Calu3 (cell line): ENCODE measurements at places on chromosomes 3 and 15. TPM values are rescaled to one million over a fixed set of nuclear protein-coding genes. Genes with fewer than 3 reads are reported as not detected.

The EIF5A2 gene
- 9.4 and 10.4 TPM in 2 replicates for total RNA-seq

DNA sequence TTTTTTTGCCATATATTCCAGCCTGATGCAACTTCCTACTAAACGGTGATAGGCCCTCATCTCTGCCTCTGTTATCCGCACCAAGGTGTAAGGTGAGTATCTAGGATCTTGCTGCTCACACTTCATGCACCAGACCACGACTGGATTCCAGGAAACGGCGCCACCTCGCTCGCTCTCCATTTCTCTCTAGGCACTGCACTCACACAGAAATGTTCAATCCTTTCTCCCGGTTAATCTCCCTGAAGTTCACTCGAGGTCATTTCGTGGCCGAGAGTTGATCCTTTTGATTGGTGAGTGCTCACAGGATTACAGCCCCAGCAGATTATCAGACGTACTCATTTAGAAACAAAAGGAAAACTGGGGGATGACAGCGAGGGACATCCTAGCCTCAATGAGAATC lies 28.1 kb downstream of the MCF2L2 start:
- no peak overlapping the region for H3K4me3 ChIP-seq
- no peak for DNase-seq
- H3K4me1 ChIP-seq: no peaks in the 10 kb centered on the region
- H3K36me3 ChIP-seq: no peaks in the 10 kb centered on the region

DNA sequence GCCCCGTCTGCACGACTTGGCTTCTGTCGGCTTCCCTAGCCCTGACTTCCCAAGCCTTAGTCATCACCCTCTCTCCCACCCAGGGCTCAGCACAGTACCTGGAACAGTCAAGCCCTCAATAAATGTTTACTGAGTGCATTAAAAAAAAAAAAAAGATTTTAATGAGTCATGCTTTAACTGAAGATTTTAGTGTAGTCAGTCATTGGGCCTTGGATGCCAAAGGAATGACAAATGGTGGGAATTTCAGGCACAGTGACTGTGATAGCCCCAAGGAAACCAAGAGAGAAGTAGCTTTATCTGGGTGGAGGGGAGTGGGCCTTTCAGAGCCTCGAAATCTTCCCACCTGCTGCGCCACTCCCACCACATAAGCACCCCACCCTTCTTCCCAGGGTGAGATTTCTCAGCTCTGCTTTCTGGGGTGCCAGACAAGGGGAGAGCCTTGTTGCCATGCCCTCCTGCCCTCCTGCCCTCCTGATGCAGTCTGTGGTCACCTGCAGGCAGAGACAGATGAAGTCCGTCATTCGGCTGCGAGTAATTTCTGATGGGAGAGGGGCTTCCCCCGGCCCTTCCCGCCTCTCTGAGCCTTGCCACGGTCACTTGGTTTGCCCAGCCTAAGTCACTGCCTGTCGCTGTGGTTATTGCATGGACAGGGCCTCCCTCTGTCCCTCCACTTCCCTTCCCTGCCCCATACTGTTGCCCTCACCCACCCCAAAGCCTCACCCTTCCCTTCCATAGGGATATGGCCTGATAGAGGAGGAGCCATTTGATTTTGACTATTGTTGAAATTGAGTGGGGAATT lies 41.8 kb downstream of the SMAD3 start:
- H3K27me3 ChIP-seq: no peaks in the 10 kb centered on the region
- peaks cover 62% of the 10 kb centered on the region for H3K36me3 ChIP-seq
- peak overlapping the region; percentile 61 for H3K4me3 ChIP-seq
- peak overlapping the region; percentile 93 for H3K27ac ChIP-seq

DNA sequence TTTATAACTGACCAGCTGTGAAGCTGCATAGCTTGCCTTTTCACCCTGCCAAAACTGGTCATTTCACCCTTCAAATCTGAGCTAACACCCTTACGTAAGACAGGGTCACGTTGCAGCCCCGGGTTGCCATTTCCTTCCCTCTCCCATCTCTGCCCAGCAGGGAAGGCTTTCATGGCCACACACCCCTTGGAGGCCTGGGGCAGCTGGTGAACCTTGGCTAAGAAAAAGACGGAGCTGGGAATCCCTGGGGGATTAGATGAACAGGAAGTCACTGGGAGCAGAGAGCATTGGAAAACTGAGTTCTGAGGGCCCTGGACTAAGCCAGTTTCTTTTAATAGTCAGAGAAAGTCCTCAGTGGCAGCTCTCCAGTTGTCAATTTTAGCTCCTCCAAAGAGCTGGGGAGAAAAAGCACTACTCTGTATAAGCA lies 67.8 kb downstream of the TTC23 start:
- no peaks in the 10 kb centered on the region for H3K27me3 ChIP-seq
- H3K4me3 ChIP-seq: no peak overlapping the region
- no peaks in the 10 kb centered on the region for H3K4me1 ChIP-seq
- no peak for DNase-seq
- no peak overlapping the region for H3K27ac ChIP-seq

The MAP6D1 gene
- 5.4 and 6.5 TPM in 2 replicates for total RNA-seq

DNA sequence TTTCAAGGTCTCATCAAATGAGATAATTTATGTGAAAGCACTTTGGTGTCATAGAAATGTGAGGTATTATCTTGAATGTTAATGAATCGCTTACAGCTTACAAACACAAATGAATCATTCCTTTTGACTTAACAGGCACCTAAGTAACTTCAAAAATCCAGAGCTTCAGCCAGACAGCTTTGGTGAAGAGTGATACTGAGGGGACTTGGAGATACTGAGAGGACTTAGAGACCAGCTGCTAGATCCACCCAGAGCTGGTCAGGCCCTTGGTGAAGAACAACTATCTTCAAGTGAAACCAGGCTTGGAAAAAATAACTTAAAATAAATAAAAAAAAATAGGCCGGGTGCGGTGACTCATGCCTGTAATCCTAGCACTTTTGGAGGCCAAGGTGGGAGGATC lies 16.2 kb upstream of the ZFYVE19 start:
- H3K27ac ChIP-seq: no peak overlapping the region
- peaks cover 12% of the 10 kb centered on the region for H3K36me3 ChIP-seq
- DNase-seq: no peak
- H3K4me3 ChIP-seq: no peak overlapping the region
- H3K27me3 ChIP-seq: no peaks in the 10 kb centered on the region
- peaks cover 24% of the 10 kb centered on the region for H3K4me1 ChIP-seq

The FEZF2 gene
- total RNA-seq: not detected in 2 replicates

- no peaks in the 10 kb centered on the region for H3K27me3 ChIP-seq
- no peak overlapping the region for H3K27ac ChIP-seq
- H3K4me3 ChIP-seq: no peak overlapping the region
- no peaks in the 10 kb centered on the region for H3K4me1 ChIP-seq
- peaks cover 7% of the 10 kb centered on the region for H3K36me3 ChIP-seq
These were observed 1.9 kb downstream of the SPTBN5 start for GRCh38 chr15:41891946-41892345.

DNA sequence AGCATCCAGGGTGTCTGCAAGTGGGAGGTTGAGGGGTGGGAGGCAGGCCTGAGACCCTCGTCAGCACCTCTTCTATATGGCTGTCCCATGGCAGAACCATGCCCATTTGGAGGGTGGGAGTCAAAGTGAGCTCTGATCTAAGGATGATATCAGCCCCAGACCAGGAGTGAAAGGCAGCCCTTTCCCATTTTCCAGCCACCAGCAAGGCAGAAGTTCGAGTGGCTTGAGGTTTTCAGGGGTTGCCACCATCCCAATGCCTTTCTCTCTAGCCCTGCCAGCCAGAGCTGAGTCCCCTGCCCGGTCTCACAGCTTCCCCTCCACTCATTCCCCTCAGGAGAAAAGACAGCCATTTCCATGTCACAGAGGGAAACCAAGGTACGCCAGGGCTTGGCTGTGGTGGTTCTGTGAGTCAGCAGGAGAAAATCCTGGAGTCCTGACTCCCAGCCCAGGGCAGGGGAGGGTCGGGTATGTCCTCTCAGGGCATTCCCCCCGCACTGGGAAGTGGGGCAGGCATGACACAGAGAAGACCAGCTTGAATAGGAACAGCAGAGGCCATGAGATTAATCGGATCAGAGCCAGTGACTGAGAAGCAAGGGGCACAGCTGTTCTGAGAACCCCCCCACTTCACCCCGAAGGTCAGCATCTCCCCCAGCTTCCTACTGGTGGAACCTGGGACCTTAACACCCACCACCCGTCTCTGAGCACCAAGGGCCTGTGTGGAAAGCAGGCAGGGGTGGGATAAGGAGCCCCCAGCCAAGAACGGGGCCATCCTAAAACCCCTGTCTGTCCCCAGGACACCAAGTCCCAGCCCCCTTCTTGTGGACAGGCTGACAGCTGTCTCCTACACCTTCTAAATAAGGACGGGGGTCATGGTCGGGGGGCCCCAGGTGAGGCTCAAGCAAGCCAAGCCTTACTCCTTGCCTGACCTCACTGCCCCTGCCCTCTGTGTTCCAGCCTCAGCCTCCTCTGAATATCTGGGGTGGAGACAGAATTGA lies 965 bp upstream of the SLC38A3 start:
- H3K4me3 ChIP-seq: no peak overlapping the region
- H3K36me3 ChIP-seq: no peaks in the 10 kb centered on the region
- H3K4me1 ChIP-seq: no peaks in the 10 kb centered on the region
- no peak overlapping the region for H3K27ac ChIP-seq
- H3K27me3 ChIP-seq: peaks cover 68% of the 10 kb centered on the region

GRCh38 chr3:9198261-9198660 lies 51.2 kb downstream of the SRGAP3 start:
- H3K27ac ChIP-seq: no peak overlapping the region
- no peak for DNase-seq
- no peaks in the 10 kb centered on the region for H3K36me3 ChIP-seq

The CLDN18 gene
- 0.85 and 3.3 TPM in 2 replicates for total RNA-seq

GRCh38 chr3:57956119-57956832 lies 51.9 kb upstream of the FLNB start:
- H3K27ac ChIP-seq: no peak overlapping the region
- H3K27me3 ChIP-seq: no peaks in the 10 kb centered on the region
- no peak for DNase-seq
- peaks cover 5% of the 10 kb centered on the region for H3K36me3 ChIP-seq
- H3K4me3 ChIP-seq: no peak overlapping the region

- peak overlapping the region; percentile 84 for H3K27ac ChIP-seq
- no peaks in the 10 kb centered on the region for H3K27me3 ChIP-seq
- peaks cover 12% of the 10 kb centered on the region for H3K36me3 ChIP-seq
- peaks cover 46% of the 10 kb centered on the region for H3K4me1 ChIP-seq
- DNase-seq: peak; percentile 50
These were observed 36.3 kb downstream of the PRICKLE2 start for GRCh38 chr3:64188810-64189560.
